ENCODE measurements at places on chromosomes 4 and X.

DNA sequence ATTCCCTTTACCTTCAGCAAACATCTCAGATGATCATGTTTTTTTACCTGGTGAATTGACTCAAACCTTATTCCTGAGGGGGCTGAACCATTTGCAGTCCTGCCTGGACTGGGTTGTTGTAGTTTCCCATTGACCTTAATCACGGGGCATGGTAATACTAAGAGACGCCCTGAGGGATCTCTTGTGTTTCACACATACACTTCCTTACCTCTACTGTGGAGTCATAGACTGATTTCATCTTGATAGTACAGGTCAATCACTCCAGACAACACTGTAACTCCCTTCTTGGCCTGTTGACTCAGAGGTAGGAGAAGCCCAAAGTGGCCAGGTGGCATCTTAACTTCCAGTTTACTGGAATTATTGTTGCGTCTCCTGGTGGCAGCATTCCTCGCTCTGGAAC, 1064.0 kb upstream of the PCDH10 start:
- DNase-seq: no peak

GRCh38 chr4:164188236-164188635, 565.7 kb upstream of the SMIM31 start:
- DNase-seq: no peak

DNA sequence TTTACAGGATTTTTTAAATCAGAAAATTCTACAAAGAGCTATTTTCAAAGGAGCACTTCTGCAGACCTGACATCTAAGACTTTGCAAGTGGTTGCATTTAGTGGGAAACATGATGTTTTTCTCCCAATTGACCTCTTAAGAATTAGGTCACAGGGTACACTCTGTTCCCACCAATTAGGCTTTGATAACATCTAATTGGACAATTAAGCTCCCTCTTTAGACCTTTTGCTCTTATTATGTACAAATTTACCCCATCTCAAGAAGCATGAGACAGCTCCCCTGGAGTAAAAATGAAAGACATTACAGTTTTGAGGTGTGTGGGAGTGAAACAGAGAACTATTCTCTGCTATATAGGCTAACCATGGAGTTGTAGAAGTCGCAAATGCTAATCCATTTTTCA, 31.8 kb upstream of the AGA start:
- DNase-seq: no peak

DNA sequence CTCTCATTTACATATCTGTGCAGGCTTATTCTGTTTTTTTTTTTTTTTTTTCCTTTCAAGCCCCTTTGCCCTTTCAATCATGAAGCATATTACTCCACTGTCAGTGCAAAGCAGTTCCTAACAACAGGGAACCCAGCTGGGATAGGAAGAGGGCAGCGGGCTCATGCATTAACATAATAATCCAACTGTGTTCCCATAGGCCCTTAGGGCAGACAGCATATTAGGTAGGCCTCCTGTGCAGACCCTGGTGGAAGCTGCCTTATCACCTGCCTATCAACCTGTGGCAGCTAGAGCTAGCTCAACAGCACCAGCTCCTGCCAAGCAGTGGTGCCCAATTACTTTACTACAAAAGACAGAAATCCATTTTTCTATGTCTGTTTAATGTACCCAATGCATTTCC, 49.3 kb downstream of the SLC10A7 start:
- DNase-seq: no peak

DNA sequence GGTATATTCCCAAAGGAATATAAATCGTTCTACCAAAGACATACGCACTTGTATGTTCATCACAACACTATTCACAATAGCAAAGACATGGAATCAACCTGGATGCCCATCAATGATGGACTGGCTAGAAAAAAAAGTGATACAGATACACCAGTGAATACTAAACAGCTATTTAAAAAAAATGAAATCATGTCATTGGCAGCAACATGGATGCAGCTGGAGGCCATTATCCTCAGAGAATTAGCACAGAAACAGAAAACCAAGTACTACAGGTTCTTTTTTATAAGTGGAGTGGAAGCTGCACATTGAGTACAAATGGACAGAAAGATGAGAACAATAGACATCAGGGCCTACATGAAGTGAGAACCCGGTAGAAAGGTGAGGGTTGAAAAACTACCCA, 81.4 kb downstream of the ANTXR2 start:
- DNase-seq: no peak

DNA sequence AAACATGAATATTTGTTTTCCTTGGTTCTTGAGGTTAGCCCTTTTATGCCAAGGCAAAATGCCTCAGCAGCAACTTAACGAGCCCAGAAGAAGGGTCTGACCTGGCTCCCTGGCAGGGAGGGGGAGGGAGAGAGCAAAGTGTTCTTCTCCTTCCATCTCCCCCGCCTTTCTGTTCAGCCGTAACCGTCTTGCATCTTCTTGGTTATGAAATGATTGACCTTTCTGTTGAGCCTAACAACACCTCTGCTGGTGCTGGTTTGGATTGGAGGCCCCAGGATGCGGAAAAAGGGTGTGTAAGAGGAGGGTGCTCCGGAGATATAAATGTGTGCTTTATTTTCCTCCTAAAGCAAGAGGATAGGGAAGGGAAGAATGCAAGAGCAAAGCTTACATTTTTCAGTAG, 44.7 kb downstream of the PTTG2 start:
- no peak for DNase-seq

DNA sequence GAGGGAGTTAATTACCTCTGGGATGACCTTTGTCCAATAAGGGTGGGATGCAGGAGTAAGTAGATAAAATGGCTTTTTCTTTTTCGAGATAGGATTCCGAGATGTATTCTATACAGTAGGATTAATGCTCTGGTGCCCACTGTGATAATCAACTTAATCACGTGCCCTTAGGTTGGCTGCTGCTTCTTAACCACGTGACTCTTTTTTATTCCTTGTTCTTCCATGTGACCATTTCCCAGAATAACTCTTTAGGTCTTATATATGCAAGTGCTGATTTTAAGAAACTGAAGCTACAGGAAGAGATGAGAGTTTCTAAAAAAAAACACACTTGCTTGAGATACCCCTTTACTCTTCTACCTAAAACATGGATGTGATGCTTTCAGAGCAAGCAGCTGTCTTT, 1628.9 kb downstream of the PCDH7 start:
- DNase-seq: no peak

DNA sequence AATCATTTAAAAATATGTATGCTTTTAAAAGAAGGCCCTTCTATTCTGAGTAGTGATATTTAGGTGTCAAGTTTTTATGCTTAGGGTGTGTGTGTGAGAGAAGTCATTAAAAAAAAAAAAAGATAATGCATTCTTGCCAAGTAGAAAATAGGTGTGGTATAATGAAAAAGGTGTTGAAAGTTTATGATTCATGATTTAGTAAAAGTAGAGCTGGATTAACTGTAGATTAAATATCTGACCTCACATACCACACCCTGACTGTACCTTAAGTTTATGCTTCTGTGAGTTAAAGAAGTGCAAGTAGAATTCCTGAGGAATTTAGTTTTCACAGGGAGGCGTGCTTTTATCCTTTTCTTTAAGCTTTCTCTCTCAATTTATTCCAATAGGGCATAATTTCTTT, 71.1 kb downstream of the BMPR1B start:
- no peak for DNase-seq

- DNase-seq: peak; percentile 55
Measured at GRCh38 chrX:151019856-151020255, 36.7 kb downstream of the HMGB3 start.

DNA sequence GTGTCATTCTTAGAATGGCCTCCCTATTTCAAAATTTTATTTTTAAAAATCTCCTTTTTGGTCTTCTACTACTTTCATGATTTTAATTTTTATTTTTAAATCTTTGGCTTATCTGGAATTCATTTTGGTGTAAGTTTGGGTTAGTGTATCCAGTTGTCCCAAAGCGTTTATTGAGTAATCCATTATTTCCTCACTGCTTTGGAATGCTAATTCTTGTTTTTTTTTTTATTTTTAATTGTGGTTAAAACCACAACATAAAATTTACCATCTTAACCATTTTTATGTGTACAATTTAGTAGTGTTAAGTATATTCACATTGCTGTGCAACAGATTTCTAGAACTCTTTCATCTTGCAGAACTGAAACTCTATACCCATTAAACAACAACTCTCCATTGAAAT, 8.7 kb downstream of the CITED1 start:
- no peak for DNase-seq

- no peak for DNase-seq
Measured at GRCh38 chr4:23874536-23874901, 15.3 kb downstream of the PPARGC1A start.

DNA sequence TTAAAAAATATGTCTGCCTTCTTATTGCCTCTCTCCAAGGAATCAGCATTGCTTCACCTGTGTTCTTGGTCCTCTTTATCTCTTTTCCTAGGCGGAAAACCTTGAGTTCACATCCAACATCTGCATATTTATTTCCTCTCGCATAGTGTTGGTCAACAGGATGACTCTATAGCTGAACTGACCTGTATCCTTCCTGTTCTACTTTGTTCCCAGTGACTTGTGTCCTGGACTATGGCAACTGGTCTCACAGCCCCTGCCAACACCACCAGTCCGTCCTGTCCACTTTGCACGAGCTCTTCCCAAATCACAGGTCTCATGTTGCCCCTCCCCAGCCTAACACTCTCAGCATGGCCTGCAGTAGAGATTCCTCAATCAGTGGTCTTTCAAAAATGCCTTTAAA, 2.0 kb downstream of the DIPK2B start:
- DNase-seq: no peak

GRCh38 chr4:70637239-70637913, 8.8 kb downstream of the ENAM start:
- DNase-seq: no peak

GRCh38 chr4:76322236-76322635, 15.7 kb downstream of the STBD1 start:
- no peak for DNase-seq

- DNase-seq: no peak
Measured at GRCh38 chr4:70183168-70183939, 12.2 kb upstream of the ODAM start.

DNA sequence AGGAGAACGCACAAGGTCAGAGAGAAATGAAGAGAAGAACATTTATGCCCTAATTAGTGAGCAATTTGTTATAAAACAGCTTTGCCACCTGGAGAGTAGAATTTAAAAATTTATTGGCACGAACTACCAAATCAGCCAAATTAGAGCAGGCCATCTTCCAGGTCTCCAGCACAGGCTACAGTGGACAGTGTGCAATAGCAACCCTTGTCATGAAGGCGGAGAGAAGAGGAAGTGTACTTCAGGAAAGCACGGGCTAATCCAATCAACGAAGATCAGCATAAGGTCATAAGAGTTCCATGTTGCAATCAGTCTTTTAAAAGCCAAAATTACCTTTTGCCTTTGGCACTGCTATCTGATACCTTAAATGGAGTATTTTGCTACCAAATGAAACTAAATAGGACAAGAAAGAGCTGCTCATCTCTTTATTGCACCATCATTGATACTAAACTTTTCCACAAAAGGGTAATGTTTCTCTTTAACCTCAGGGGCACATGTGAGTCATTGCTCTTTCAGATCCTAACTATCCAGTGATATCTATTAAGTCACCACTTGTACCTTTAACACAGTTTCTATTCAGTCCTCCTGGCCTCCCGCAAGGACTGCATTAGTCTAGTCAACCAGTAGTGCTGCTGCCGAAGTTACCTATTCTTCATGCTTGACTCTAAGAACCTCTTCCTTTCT, 19.9 kb downstream of the ANK2 start:
- DNase-seq: no peak

DNA sequence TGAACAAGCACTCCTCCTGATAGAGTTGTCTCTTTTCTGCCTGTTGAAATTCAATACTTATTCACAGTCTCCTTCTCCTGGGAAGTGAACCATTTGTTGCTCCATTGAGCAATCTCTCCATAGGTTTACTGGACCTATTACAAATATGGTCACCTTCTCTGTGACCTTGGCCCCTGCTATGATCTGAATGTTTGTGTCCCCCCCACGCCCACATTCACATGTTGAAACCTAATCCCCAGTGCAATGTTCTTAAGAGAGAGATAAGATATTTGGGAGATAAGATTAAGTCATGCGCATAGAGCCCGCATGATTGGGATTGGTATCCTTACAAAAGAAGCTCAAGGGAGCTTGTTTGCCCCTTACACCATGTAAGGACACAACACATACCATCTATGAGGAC, 54.1 kb upstream of the GABRE start:
- no peak for DNase-seq

GRCh38 chr4:101229116-101229515, 118.2 kb downstream of the PPP3CA start:
- DNase-seq: no peak

DNA sequence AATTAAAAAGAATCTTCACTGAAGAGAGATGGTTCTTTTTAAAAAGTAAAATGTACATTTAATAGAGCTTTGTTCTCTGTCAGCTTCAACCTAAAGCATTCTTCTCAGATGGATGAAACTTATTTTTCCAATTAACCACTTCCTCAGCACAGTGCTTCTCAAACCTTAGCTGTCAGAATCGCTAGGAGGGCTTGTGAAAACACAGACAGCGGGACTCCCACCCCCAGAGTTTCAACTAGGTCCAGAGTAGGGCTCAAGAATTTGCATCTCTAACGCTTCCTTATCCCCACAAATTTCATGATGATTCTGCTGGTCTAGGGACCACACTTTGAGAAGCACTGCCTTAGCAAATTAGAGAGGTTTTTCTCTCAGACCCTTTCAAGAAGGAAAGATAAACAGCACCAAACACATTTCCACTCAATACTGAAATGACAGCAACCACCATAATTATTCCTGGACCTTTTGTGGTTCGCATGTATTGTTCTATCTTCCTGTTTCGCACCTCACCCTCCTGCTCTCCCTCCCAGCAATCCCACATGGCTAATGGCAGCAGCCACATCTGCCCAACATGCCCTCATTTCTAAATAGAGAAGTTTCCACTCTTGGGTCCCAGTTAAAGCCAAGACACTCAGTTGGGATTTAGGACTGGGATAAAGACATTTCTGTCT, 73.2 kb downstream of the ZNF827 start:
- DNase-seq: no peak

DNA sequence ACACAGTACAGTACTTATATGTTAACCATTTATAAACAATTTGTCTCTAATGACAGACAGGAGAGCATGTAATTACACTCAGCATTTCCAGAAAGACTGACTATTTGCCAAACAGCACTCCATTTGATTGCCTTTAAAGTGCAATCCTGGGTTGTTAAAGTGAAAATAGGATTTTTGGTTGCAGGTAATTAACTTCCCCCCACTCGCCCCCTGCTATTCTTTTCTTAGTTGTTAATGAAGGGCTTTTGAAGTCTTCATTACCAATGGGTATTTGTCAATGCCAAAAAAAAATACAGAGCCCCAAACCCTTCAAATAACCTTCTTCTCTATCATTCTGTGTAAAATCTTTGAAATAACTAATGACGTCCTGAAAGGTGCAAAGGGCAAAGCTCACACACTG, 825.6 kb downstream of the STPG2 start:
- DNase-seq: no peak

- DNase-seq: peak; percentile 73
Measured at GRCh38 chr4:123649645-123650391, 253.2 kb downstream of the SPRY1 start.
